ENCODE measurements at places on chromosomes 12 and 14.

- DNase-seq: no peak
Measured at GRCh38 chr12:111100003-111100402, 179.6 kb upstream of the MYL2 start.

DNA sequence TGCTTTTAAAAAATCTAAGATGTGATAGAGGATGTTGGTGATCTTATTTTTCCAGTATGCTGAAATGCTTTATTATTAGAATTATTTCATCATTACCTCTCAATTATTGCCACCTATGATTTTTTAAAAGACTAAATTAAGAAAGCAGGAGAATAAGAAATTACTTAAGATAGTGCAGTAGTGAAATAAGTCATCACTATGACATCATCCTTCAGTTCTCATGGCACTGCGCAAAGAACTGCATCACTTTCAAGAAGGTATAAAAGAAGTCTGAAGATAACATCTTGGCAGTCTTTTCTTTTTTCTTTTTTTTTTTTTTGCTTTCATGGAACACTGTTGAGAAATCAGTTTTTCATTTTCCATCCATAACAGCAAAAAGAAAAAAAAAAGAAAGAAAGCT is 24.4 kb downstream of the NT5DC3 start:
- DNase-seq: no peak

GRCh38 chr14:78788467-78789360 is 618.5 kb downstream of the NRXN3 start:
- no peak for DNase-seq

DNA sequence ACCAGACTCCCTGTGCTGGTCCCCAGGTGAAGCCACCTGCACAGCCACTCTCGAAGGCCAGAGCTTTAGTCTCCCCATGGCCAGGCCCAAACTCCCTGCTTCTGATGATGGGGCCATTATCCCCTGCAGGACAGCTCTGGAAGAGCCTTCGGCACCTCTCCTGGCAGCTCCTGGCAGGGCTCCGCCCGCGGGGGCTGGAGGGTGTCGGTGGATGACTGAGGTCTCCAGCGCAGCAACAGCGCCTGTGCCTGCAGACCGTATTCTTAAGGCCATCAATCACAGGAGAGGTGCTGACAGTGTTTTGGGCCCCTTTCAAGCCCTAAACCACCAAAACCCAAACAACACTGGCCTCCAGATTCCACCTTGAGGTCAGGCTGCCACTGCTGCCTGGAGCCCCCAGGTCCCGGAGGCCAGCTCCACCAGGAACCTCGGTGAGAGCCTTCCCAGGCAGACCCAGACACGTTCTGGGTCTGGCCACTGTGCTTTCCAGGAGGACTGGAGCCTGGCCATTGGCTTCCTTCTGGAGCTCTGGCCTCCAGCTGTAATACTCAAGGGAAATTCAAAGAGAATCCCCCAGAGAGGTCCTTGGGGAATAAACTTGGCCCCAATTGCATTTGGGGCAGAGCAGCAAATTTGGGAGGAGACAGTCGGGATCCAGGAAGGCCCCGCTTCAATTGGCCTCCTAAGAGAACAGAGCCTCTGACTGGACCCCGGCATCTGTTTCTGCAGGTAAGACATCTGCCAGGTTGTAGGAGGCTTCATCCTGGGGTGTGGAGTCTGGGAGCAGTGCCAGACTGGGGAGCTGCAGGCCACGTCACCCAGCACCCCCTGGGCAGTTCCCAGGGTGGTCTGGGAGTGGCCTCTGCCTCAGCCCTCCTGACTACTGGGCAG is 210.6 kb upstream of the RTL1 start:
- DNase-seq: no peak

DNA sequence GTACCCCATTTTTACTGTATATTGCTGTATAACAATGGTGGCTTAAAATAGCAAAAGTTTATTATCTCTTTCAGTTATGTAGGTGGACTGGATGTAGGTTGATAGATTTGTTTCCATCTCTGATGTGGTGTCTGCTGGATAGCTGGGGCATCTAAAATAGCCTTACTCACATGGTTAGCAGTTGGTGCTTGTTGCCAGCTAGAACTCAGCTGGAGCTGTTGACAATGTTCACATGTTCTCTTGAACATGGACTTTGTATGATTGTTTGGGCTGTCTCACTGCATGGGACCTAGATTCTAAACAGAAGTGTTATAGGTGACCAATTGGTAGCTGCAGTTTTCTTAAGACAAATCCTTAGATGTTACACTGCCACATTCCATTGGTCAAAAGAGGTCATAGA is 126.9 kb downstream of the GPHN start:
- DNase-seq: no peak

GRCh38 chr14:69345402-69345801 is 52.7 kb downstream of the ERH start:
- DNase-seq: no peak

GRCh38 chr12:59268295-59268809 is 327.5 kb upstream of the SLC16A7 start:
- DNase-seq: no peak

DNA sequence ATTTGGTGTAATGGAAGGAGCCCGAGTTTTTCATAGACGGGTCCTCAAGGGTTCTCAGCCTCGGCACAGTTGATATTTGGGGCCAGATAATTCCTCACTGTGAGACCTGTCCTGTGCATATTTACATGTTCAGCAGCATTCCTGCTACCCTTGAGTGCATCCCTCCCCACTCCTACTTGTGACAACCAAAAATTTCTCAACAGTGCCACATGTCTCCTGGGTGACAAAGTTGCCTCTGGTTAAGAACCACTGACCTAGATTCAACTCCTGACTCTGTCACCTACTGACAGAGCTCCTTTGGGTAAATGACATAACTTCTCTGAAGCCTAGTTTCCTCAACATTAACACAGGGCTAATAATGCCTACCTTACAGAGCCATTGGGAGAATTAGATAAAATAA is 60.4 kb downstream of the TTC9 start:
- DNase-seq: no peak

DNA sequence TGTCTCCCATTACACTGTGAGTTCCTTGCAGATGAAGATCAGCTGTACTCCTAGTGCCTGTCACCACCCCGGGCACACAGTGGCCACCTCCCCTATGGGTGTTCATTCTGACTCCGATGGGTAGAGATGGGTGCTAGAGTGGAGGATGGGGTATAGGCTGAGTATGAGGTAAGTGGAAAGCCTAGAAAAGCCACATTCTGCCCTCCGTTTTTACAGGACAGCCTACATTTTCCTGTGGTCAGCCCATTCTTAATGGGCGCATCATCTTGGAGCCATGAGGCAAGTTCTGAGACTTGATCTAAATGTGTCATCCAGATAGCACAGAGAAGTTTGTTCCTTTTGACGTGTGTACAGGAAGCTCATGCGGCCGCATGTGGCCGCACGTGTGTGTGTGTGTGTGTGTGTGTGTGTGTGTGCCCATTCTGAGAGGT is 166.7 kb upstream of the HIF1A start:
- DNase-seq: no peak

DNA sequence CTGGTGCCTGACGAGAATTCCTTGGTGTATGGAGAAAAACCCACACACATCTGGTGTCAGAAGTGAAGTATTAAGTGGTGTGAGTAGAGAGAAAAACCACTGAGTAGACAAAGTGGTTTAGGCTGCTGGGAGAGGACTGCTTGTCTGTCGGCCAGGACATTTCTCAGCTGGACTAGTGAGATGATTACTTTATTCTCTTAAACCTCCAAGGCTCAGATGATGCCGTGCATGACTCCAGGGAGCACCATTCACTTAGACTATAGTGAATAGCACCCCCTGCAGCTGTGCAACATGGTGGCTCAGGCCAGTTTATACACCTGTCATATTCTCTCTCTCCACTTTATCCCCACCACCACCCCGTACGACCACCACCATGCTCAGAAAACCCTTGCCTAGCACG is 28.5 kb upstream of the NFYB start:
- DNase-seq: no peak

DNA sequence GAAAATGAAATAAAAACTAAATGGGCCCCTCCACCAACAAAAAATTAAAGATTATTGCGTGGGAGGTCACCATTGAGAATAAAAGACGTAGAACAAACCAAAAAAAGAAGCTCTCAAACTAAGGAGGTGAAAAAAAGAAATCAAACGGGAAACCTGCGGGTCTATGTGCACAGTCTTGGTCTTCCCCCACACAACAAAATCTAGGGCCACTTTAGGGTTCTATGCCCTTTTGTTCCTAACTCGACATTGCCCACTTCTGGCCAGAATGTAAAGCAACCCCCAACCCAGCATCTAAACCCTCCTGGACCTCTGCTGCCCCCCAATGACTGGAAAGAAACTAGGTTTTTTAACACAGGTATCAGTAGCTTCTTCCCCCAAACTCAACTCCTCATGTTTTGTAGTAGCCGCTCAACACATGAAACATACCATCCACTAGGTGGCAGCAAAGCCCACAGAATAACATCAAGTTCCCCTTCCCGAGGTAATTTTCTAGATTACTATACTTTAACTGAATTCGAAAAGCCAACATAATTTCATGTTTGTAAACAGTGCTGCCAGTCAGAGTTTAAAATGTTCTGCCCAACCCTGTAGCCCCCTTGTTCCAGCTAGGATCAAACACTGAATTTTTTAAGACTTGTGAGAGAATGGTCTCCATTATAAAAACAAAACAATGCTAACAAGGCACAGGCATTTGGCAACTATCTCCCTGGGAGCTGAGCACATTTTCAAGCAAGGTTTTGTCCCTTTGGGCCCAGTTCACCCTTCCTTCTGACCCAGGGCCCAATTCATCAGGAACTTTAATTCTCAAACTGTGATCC is 18.7 kb downstream of the DAD1 start:
- DNase-seq: peak; percentile 53

GRCh38 chr14:83864106-83864505 is 1665.8 kb upstream of the FLRT2 start:
- DNase-seq: no peak

DNA sequence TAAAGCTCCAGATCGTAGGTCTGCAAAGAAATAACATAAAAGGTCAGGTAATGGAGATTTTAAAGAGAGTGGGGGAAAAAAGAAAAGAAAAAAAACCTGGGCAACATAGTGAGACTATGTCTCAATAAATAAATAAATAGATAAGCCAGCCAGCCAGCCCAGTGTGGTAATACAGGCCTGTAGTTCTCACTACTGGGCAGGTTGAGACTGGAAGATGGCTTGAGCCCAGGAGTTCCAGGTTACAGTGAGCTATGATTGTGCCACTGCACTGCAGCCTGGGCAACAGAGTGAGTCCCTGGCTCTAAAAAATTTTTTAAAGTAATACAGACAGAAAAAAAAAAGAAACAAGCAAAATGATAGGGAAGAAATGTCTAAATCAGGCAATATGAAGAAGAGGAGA is 43.2 kb upstream of the BBS10 start:
- DNase-seq: no peak

GRCh38 chr12:116637589-116638150 is 78.5 kb downstream of the MAP1LC3B2 start:
- no peak for DNase-seq

DNA sequence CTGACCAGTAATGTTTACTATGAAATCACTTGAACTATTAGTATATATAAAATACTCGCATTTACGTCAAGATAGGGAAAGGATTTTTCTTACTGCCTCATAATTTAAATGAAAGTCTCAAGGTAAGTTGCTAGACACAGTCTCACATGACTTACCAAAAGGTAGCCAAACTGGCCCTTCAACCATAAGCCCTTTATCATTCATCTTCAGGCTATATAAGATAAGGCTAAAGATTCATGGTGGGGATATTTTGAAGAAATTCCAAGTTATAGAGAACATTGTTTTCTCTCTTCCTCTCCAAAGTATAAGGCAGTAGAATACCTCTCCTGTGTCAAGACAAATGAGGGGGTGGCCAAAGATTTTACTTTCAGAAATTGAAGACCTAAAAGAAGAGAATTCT is 23.4 kb downstream of the KIF21A start:
- no peak for DNase-seq

GRCh38 chr12:92085040-92085735 is 60.5 kb downstream of the BTG1 start:
- DNase-seq: no peak

DNA sequence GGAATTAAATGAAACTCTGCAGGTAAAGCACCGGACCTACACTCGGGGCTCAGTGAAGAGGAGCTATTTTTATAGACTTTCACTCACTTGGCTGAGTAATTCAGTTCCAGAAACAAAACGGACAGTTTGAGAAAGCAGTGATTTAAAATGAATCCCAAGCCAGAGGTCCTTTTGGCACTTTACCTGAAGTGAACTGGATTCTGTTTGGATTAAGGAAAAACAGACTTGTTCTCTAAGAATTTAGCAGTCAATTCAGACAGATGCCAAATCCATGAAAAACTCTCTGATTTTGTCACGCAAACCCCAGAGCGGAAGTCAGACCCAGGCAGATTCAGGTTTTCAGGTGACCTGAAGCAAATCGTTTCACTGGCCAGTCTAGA is 4.9 kb upstream of the VASH1 start:
- DNase-seq: no peak

GRCh38 chr12:49698619-49699545 is 8.3 kb downstream of the FMNL3 start:
- DNase-seq: no peak

GRCh38 chr14:100851946-100852620 is 26.2 kb downstream of the MEG3 start:
- DNase-seq: no peak

GRCh38 chr12:79250960-79251755 is 386.6 kb downstream of the SYT1 start:
- DNase-seq: no peak

DNA sequence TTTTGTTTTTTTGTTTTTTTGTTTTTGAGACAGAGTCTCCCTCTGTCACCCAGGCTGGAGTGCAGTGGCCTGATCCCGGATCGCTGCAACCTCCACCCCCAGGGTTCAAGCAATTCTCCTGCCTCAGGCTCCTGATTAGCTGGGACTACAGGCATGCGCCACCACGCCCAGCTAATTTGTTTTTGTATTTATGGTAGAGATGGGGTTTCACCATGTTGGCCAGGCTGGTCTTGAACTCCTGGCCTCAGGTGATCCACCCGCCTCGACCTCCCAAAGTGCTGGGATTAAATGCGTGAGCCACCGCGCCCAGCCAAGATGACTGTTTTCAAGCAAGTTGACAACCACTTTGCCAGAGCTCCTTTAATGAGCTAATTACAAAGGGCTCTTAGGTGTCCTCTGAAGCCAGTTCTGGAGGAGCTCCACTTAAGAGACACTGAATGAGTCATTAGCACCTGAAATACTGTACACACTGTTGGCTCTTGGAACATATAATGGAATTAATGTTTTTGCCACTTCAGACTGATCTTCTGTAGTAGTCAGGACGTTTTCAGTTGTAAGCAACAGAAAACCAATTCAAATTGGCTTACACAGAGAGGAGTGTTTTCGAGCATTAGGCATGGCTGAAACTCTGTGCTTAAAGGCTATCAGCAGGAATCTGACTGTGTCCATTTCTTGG is 55.4 kb upstream of the MED13L start:
- no peak for DNase-seq

- no peak for DNase-seq
Measured at GRCh38 chr12:2960390-2960956, 1.3 kb downstream of the TEAD4 start.

DNA sequence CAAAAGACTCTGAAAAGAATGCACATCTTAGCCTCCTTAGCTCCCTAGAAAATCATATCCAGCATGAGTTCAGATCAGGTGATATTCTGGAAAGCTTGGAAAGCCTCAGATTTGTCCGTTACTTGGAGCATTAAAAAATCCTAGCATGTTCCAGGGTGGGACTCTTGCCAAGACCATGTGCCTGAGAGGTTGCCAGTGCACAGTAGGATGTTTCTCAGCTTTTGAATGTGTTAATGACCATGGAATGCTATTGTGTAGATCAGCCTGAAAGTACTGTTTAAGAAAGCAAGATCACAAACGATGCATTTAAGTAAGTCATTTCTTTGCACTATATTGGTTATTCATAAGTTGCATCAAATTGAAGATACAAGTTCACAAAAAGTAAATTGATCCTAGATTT is 230.5 kb downstream of the ETNK1 start:
- no peak for DNase-seq

- DNase-seq: peak; percentile 32
Measured at GRCh38 chr12:113222730-113223531, 1.7 kb downstream of the TPCN1 start.
